ENCODE measurements at places on chromosomes 12 and 14. TPM values are rescaled to one million over a fixed set of nuclear protein-coding genes. Genes with fewer than 3 reads are reported as not detected.

The FSCB gene
- total RNA-seq: not detected

The A2ML1 gene
- total RNA-seq: 43.7 TPM

GRCh38 chr14:70020352-70021170 lies 141.3 kb downstream of the SMOC1 start:
- no peak for DNase-seq

DNA sequence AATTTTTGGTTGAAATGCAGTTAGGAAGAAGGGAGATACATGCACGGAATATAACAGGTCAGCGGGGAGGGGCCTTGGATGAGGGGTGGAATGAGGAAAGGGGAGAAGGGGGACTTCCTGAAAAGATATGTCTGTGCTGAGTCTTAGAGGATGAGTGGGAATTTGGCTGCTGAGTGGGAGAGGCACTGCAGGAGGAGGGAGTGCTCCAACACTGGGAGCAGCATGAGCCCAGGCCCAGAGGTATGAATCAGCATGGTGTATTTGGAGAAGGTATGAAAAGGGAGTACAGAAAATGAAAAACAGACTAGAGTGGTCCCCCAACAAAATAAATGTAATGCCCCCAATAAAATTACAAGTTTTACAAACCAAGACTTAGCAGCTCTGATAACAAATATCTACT lies 394.4 kb downstream of the IPO8 start:
- DNase-seq: no peak

- peak; percentile 2 for DNase-seq
Measured at GRCh38 chr14:90755661-90756304, 60.4 kb downstream of the TTC7B start.

DNA sequence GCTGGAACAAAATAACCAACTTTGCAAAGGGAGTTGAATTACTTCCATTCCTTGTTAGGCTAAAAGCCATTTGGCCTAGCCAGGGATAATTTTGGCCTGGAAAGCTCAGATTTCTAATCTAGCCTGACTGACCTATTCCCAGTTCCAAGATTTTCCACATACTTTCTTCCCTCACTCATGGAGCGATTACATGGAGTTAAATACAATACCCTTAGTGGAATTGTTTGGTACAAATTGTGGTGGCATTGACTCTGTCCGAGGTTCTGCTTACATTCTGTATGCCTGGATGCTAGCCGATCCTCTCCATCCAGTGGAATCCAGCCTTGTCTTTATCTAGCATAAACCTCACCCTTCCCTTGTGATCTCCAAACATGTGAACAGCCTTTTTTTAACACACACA lies 965.1 kb downstream of the DIO2 start:
- DNase-seq: no peak

- DNase-seq: no peak
Measured at GRCh38 chr12:79521576-79521975, 169.2 kb downstream of the PAWR start.

DNA sequence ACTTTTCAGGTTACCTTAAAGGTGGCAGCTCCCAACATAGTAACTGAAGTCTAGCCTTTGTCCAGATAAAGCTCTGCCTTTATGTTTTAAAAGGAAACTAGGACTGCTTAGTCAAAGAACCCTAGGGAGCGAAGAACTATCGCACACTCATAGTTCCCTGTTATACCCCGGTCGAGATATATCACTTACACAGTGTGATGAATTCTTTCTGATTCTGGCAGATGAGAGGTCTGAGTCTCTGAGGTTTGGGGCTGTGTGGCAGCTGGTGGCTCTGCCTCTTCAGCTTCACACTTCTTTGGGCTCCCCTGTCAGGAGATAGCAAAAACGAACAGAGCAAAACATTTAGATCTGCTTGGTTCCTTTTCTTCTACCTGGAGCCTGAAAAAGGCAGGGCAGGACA lies 17.0 kb downstream of the ACIN1 start:
- DNase-seq: no peak
